ENCODE measurements at places on chromosomes 7 and 10.

DNA sequence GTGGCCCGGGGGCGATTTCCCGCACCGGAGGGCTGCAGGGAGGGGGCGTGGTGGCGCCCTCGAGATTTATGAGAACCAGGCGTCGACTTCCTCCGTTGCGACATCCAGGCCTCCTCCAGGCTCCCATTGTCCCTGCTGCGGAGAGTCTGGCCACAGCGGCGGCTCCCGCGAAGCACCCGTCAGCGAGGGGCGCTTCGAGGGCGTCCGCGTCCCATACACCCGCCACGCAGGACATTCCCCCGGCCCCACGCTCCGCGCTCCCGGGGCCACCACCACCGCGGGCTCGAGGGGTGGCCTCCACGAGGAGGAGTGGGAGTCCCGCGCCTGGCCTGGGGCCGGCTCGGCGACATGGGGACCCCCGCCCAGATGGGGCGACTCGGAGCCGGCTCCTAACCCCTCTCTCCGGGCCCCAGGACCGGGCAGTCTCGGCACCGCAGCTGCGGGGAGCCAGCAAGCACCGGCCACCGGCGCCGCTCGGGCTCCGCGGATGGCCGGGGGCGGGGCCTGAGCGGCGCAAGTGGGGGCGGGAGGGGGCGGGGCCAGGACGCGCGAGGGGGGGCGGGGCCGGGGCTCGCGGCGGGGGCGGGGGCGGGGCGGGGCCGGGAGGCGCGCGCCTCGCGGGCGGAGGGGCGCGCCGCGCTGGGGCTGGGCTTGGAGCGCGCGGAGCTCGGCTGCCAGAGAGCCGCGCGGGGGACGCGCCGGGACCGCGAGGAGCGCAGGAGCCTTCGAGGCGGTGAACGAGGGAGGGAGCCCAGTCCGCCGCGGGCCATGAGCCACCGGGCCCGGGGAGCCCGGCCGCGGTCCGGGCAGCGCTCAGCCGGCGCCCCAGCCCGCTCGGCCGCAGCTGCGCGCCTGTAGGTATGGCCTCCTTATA is at the start of gene SH2B2:
TSS of gene SH2B2 (plus strand) at position 632 of the 874 bp plus-strand sequence. CDS start 13,683 bp downstream, outside the sequence.
- peak; percentile 74 for DNase-seq

GRCh38 chr7:119288416-119288815 is 984.6 kb upstream of the KCND2 start:
- no peak for DNase-seq

DNA sequence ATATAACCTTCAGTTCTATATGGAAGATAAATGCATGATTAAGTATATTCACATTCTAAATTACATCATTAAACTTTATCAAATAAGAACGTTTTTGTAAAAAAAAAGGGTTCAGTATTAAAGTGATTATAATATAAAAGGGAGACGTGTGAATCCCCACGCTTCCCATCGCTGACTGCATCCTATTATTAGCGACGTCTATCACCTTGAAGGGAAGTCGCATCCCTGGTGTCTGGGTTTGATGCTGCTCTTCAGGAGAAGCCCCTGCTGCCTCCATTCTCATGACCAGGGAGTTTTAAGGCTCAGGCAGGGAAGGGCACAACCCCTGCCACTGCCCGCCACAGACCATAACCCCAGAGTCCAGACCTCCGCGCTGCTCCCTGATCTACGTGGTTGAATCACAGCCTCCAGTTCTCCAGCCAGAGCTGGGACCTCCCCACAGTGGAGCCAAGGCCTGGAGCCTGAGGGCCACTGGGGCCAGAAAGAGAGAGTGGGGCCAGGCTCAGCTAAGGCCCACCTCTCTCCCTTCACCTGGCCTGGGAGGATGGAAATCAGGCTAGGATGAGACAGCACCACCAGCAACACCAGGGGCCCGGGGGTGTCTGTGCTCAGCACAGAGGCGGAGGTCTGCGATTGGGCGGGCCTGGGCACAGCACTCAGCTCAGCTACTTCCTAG is 130.6 kb downstream of the TCERG1L start:
- DNase-seq, result no peak

DNA sequence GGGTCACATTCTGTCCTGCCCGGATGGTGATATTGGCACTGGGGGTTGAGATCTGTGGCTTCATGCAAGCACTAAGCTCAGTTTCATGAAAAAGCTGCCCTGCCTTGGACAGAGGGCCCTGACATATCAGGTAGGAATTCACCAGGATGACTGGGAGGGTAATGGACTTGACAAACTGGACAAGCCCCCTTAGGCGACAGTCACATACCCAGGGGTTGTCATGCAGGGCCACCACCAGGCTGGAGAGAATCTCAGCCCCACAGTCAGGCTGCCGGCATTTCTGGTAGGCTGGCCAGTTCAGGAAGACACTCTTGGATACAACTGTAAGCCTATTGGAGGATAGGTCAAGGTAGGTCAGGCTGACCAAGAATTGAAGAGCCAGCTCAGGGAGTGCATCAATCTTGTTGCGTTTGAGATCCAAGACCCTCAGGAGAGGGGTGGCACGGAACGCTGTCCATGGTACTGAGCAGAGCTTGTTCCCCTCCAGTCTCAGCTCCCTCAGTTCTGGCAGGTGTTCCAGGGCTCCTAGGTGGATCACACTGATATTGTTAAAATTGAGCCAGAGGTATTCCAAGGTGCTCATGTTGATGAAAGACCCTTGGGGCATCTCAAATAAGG is 824 bp downstream of the LRIT2 start:
- no peak for DNase-seq

- no peak for DNase-seq
These were observed 93.2 kb downstream of the SKIDA1 start for GRCh38 chr10:21432266-21432665.

DNA sequence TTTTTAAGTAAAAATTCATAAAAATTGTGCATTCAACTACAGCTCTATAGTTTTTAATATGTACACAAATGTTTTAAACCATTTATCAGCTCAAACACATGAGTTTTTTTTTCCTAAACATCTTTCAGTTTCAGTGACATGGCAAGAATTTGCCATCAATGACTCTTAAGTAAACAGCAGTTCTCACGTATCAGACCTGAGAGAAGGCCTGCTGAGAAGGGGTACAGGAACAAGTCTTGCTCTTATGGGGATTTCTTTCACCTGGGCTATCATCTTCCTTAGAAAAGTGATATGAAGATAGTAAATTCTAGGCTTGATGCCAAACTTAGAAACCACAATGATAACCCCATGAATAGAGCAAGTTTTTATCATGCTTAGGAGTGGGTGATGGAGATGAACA is 467.8 kb downstream of the ARL4A start:
- DNase-seq, result no peak

- peak; percentile 56 for DNase-seq
These were observed 918 bp downstream of the PWWP2B start for GRCh38 chr10:132397671-132398565.

GRCh38 chr10:77386365-77386764 is 251.2 kb downstream of the KCNMA1 start:
- DNase-seq, result no peak

- no peak for DNase-seq
These were observed 131.3 kb downstream of the CTTNBP2 start for GRCh38 chr7:117741962-117742361.

GRCh38 chr7:35985126-35985754 is 167.8 kb upstream of the EEPD1 start:
- peak; percentile 80 for DNase-seq

DNA sequence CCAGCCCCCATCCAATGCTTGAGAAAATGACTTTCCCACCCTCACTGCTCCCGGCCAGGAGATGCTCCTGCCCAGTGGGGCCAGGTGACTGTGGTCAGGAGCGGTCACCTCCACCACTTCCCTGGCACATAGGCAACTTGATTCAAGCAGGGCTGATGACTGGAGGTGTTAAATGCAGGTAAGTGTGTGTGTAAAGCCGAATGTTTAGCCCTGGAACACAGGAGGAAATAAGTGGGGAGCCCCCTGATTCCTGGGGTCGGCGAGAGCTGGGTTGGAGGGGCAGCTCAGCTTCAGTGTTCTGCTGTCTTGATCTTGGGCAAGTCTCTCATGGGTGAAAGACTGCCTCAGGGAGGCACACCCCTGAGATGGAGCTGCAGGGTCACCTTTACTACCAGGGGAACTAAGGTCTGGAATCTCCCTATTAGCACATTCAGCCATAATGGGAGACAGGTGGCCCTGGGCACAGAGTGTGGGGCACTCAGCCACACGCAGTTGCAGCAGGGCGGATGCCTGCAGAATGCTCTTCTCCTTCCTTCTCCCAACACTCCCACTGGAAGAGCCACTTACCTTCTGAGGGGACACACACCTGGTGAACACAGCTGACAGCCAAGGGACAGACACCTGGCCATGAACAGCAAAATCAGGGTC is 124.1 kb downstream of the PTPN20 start:
- DNase-seq, result peak; percentile 2

DNA sequence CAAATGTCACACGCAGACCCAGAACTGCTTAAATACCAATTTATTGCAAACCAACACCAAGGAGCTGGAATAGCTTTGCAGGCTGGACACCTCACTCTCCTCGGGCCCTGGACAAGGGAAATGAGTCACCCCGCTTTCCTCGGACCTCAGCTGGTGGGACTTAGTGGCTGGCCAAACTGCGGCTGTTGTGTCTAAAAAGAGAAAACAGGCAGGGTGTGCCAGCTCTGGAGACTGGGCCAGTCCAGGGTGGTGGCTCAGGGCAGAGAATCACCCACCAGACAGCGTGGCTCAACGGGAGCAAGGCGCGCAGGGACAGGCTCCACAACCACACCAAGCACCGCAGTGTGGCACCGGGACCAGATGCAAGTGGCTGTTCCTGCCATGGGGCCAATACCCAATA is 58.2 kb upstream of the CAMK2B start:
- DNase-seq, result no peak

DNA sequence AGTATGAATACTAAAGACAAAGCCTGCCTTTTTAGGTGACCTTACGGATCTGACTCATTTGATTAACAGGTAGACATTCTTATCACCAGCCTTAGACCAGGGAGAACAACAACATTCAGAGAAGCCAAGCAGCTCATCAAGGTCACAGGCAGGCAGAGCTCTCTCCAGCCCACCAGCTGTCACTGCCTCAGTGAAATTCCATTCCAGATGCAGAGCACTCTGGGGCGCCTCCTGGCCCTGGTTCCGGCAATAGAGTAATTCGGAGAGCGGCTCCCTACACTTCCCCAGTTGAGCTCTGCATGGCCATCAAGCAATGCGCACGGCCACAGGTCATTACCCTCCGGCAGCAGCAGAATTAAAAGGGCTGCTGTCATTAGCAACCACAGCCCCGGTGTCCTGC is 164.7 kb downstream of the TCERG1L start:
- DNase-seq, result no peak
